Left renal pelvis (tissue), 4 donors: ENCODE measurements at places on chromosomes 1 and 21. TPM values are rescaled to one million over a fixed set of nuclear protein-coding genes. Genes with fewer than 3 reads are reported as not detected.

DNA sequence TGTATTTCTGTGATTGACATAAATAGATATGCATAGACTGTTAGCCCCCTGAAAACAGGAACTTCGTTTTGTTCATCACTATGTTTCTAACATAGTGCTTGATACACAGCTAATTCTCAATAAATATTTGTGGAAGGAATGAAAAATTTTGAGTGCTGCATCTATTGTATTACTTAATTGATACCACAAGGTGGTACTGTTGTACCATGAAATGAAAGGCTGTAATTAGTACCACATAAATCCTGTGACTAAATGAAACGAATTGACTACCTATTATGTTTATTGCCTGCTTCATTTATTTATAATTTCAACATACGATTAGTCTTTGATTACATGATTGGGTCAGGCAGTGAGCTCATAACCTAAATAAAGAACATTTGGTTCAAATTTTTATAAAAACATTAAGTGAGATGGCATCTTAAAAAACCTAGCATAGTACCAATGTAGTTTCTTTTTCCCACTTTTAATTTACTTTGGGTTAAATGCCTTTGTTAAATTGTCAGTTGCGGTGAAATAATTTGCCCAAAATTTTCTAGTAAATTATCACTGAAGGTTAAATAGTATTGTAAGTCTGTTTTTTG lies 15.0 kb upstream of the TGFB2 start:
- DNase-seq: no peak

DNA sequence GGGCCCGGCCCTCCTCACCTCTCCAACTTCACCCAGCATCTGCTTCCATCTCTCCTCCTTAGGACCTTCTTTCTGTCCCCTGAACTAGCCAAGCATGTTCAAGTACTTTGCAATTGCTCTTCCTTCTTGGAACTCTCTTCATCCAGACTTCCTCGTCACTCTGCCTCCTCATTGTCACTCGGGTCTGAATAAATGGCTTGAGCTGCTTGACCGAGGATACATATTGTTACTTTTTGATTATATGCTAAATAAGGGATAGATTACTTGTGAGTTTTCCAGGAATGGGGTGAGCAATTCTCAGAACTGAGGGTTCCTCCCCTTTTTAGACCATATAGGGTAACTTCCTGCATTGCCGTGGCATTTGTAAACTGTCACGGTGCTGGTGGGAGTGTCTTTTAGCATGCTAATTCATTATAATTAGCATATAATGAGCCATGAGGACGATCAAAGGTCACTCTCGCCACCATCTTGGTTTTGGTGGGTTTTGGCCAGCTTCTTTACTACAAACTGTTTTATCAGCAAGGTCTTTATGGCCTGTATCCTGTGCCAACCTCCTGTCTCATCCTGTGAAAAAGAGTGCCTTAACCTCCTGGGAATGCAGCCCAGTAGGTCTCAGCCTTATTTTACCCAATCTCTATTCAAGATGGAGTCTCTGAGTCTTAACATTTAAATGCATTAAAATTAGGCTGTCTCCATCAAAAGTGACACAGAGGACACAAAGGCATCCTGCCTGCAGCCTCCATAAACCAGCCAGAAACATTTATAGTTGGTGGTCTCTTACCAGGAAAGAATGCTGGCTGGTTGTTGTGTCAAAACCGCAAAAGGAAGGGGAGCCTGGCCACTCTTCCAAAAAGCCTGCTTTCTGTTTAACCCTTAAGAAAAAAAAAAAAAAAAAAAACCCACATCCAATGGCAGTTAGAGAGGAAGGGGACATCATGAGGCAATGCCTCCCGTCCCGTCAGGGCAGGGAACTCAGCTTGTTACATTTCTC lies 179.3 kb downstream of the KAZN start:
- DNase-seq: no peak

DNA sequence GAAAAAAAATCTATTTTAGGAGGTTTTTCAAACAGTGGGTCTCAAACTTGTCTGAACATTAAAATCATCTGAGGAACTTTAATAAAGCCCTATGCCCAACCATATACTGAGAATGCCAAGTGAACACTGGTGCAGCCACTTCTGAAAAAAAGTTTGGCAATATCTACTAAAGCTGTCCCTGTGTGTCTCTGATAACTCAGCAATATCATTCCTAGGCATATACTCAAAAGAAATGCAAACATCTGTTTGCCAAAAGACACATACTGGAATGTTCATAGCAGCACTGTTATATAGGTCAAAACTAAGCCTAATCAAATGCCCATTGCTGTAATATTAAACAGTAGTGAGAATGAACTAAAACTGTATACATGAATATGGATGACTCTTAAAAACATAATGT lies 74.2 kb upstream of the RGS4 start:
- no peak for DNase-seq

DNA sequence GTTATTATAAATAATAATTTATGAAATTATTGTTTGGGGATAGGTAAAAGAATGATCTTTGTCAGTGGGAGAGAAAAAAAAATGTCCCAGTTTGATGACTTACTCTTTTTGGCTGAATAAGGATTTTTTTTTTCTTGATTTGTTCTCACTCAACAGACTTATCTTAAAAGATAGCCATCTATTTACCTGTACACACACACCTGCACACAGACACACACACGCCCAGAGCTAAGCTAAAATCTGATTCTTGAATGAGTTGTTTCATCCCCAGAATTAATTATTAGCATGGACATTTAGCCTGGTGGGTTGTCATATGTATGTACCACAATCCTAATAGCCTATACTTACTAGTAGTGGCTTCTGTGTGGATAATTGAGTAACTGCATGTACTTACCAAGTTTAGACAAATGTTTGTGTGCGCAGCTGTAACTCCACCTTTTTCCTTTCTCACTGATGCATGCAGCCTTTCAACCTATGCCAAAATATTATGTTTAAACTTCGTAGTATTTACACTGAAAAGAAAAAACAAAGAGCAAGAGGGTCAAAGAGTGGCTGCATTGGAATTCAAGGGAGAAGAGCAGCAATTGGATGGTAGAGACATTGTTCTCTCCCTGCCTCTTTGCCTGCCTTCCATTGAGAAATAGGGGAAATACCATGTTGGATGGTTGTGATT lies 174.3 kb downstream of the ADGRL2 start:
- no peak for DNase-seq

Gene RORC
- polyA plus RNA-seq: 0.90 TPM

Gene RBP7
- 20.7 TPM for polyA plus RNA-seq

Gene LRRIQ3
- polyA plus RNA-seq: 4.0 TPM

Gene TNFRSF18
- 0.26 TPM for polyA plus RNA-seq

GRCh38 chr1:25128121-25128621 lies 104.1 kb downstream of the SYF2 start:
- DNase-seq: no peak

DNA sequence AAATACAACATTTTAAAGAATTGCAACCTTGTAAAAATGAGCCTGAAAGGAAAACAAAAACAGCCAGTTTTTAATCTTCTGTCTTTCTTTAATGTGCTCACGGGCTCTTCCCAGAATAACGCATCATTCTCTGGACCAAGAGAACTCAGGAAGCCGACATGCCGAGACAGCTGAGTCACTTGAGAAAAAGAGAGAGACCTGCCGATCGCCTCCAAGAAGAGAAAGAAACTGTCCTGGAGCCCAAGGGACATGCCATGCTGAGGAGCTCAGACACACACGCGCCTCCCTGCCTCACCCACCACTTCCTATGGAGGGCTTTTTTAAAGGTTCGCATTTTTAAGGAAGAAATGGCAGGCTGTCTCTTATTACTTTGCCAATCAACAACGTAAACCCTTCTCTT lies 176.4 kb downstream of the ZNF281 start:
- DNase-seq: no peak

DNA sequence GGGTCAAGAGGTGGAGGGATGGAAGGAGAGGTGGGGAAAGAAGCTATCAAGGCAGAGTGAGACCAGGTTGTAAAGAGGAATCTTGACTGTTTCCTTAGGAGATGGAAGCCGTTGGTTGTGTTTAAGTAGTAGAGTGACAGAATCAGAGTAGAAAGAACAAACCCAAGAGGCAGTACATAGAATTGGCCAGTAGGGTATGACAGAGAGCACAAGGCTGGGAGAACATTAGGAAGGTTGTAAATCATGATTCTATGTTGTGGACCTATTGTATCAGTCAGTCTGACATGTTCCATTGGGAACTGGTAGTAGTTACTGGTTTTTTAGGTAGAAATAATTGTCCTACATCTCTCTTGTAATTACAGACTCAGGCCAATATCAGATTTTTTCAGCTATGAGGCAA lies 486.9 kb upstream of the USP24 start:
- no peak for DNase-seq

DNA sequence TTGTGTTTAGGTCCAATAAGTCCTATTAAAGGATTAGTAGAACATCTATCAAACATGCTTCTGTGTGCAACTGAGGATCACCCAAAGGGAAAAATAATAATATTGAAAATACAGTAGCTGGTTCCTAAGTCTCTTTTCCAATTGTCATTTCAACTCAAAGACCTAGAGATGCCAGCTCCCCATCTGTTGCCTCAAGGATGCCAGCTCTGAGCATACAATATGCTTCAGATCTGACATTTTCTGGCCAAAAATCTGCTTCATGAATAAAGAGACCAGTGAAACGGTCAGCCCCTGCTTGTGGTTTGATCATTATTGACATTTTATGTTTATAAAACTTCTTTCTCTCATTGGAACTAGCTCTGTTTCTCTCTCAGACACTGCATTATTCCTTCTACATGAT lies 72.9 kb downstream of the CCDC185 start:
- no peak for DNase-seq

Gene TMEM61
- polyA plus RNA-seq: 0.56 TPM

DNA sequence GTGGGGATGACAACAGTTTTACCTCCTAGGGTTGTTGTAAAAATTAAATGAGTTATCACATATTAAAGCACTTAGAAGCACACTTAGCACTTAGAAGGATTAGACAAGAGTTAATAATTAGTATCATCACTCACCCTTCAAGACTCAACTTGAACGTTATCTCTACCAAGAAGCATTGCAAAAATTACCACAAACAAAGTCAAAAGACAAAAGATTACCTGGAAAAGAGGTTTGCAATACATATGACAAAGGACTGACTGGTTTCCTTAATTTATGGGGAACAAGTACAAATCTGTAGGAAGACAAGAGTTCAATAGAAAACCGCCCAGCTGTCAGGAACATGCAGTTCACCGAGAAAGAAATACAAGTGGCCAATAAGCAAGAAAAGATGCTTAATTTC lies 93.3 kb upstream of the ATP1A1 start:
- DNase-seq: no peak

Gene KRTAP7-1
- polyA plus RNA-seq: not detected

Gene GNG4
- 5.0 TPM for polyA plus RNA-seq

DNA sequence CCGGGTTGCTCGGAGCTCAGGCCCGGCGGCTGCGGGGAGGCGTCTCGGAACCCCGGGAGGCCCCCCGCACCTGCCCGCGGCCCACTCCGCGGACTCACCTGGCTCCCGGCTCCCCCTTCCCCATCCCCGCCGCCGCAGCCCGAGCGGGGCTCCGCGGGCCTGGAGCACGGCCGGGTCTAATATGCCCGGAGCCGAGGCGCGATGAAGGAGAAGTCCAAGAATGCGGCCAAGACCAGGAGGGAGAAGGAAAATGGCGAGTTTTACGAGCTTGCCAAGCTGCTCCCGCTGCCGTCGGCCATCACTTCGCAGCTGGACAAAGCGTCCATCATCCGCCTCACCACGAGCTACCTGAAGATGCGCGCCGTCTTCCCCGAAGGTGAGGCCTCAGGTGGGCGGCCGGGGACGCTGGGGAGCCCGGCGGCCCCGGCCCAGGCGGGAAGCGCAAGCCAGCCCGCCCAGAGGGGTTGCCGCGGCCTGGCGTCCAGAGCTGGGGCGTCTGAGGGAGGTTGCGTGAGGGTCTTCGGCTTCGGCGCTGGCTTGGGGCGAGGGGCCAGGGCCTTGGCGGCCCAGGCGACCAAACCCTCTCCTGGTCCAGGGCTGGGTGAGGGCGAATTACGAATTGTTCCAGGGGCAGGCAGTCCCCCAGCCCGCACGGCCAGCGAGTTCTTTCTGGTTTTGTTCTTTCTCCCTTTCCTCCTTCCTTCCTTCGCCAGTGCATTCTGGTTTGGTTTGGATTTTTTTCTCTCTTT lies 805 bp downstream of the SIM2 start:
- no peak for DNase-seq

Gene SPRR2D
- polyA plus RNA-seq: not detected

DNA sequence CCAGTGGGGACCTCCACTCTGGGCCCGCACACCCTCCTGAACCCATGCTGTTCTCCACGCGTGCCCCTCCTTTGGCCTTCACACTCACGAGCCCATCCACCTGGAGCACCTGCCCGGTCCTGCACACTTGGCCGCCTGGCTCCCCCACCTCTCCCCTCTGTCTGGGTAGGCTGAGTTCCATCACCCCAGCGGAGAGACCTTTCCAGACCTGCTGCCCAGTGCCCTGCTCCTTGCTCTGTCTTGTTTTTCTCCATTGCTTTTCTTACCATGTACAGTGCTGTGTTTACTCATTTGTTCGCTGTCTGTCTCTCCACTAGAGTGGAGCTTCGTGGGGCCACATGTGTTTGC lies 351.0 kb upstream of the VAMP3 start:
- no peak for DNase-seq

DNA sequence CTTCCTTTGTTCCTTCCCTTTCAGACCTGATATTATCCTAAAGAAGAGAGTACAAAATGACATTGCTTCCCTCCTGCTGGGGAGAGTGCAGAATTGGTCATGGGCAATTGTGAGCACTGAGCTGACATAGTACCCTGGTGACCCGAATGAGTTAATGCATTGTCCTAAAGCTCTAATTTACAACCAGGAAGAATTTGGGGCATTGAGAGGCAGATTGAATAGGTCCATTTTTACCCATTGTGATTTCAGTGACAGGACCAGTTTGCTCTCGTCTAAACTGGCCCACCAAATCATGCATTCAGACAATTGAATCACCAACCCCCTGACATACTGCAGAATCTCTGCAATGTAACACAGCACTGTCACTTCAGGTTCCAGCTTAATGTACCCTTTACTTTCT lies 497.4 kb downstream of the DPYD start:
- no peak for DNase-seq

GRCh38 chr1:202501281-202501680 lies 152.8 kb downstream of the PPP1R12B start:
- no peak for DNase-seq

GRCh38 chr1:65393347-65393746 lies 27.1 kb upstream of the LEPR start:
- no peak for DNase-seq

Gene KDF1
- polyA plus RNA-seq: 0.20 TPM

- no peak for DNase-seq
Measured at GRCh38 chr1:225849925-225850324, 32.3 kb downstream of the TMEM63A start.

DNA sequence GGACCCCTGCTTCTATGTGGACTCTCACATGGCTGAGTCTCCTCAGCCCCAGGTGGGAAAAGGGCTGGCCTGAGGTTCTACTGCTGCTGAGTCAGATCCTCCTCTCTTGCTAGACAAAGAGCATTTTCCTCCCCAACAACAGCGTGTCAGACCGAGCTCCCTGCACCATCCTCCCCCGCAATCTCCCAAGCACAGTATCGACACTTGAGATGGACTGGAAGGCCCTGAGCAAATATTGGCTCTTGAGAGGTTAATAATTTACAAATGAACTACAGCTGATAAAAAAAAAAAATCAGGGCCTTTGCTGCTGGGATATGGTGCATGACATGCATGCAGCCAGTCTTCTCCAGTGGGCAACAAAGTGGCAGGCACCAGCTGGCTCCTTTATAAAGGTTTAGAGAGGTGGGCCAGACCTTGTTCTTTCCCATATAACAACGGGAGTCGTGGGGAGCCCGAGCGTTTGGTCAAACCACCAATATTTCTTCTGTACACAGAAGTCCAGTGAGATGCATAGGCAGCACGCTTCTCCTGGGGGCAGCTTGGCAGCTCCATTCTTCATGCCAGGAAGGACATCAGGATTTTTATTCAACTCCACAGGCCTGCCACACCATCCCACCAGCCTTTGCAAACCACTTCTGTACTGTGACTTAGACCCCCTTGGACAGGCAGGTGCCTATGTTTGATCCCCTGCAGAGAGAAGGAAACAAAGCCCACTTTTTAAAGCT lies 55.4 kb upstream of the CAMK1G start:
- DNase-seq: no peak
